Posterior cingulate gyrus (tissue), 11 donors: ENCODE measurements at places on chromosomes 6 and 20.

GRCh38 chr6:15357782-15358181, 111.9 kb downstream of the JARID2 start:
- DNase-seq = no peak

DNA sequence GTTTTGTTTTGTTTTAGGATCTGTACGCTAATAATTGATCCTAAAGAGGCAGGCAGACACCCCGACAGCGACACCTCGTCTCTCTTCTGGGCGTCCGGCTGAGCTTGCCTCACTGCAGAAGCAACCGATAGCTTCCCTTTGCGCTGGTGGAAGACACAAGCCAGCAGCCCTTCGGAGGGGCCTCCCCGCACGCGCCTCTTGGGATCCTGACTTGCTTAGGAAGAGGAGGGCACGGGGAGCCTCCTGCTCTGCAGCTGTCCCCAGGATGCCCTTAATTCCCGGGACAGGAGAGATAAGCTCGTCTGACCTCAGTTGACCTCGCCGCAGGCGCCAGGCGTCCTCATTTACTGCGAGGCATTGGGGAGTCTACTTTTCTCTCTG, 94.0 kb downstream of the CD83 start:
- peak; percentile 16 for DNase-seq

GRCh38 chr6:46629691-46630090, 22.9 kb downstream of the CYP39A1 start:
- DNase-seq = no peak

DNA sequence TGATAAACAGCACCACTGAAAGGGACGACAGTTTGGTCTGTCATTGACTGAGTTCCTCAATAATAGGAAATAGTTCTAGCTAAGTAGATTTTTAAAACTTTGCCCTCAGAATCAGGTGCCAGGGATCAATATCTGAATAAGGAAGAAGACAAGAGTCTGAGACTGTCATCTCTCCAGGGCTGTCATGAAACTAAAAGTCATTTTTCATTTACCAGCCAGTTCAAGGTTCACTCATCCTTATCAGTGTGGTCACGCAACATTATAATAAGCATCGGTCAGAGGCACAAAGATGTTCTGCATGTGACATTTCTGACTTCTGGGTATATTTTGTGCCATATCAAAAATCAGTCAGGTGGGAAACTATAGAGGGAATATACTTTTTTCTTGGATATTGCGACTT, 52.5 kb upstream of the E2F3 start:
- DNase-seq = no peak

GRCh38 chr6:98054453-98054852, 771.4 kb upstream of the MMS22L start:
- DNase-seq = no peak

DNA sequence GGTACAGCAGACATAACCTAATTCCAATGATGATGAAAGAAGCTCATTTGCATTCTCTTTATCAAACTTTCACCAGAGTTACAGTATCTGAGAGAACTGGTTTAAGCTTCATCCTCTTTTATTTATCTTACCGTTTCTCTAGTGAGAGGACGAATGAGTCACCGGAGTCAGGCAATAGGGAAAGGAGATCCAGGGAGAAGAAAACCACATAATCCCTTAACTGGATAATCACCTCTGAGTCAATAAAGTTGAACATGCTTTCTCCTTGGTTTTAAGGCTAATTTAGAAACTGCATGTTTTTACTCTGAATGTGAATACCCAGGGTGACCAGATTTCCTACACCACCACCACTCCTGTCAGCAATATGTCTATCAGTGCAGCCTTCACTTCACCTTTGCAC, 313.7 kb upstream of the TBX18 start:
- DNase-seq = no peak

DNA sequence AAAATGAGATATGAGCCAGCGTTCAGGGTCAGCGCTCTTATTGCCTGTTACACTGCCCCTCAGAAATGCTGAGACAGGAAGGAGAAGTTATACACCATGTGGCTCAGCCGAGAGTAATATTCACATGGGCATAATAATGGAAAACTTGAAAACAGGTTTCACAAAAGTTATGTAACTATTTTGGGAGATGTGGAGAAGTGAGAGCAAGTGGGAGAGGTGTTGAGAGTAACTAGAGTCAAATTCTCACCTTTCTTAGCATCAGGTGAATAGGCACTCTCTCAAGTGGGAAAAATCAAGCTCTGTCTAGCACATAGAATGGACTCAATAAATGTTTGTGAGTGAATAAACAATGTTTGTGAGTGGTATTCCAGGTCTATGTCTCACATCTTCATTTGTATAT, 94.5 kb downstream of the TBX18 start:
- DNase-seq = no peak

DNA sequence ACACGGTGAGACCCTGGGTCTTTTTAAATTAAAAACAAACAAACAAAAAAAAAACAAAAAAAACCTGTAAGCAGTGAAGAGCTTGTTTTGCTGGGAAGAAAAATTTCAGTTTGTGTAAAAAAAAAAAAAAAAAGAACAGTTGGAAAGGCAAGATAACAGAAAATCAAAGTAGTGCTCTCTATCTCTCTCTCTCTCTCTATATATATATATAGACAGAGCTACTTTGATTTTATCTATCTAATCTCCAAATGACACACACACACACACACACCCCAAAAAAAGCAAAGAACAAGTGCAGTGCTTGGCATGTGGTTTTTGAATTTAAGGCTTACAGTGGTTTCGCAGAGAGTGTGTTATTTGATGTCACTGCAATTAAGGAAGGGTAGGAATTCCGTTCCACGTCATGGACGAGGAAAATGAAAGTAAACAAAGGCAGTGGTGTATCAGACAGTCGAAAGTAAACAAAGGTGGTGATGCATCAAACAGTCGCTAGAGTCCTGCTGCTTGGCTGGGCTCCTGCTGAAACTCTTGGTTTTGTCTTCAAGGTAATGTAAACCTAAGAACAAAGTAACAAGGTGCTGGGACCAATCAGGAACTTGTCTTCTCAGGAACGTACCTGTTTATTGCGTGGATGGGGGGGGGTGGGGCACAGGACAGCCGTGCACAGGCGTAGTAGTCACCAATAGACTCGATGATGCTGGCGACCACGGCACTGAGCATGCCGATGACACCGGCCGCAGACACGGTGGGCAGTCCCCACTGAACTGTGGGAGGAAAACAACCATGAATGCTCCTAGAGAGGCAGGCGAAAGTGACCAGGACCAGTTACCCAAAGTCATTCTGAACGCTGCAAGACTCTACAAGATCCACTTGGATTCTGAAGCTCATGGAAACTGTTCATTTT, 131.8 kb downstream of the SLC23A2 start:
- DNase-seq = no peak

- DNase-seq = no peak
Measured at GRCh38 chr6:123925350-123925749, 121.7 kb downstream of the NKAIN2 start.

- no peak for DNase-seq
Measured at GRCh38 chr6:101290346-101290745, 103.2 kb upstream of the GRIK2 start.

- DNase-seq = peak; percentile 53
Measured at GRCh38 chr6:167758309-167759023, 68.2 kb upstream of the AFDN start.

DNA sequence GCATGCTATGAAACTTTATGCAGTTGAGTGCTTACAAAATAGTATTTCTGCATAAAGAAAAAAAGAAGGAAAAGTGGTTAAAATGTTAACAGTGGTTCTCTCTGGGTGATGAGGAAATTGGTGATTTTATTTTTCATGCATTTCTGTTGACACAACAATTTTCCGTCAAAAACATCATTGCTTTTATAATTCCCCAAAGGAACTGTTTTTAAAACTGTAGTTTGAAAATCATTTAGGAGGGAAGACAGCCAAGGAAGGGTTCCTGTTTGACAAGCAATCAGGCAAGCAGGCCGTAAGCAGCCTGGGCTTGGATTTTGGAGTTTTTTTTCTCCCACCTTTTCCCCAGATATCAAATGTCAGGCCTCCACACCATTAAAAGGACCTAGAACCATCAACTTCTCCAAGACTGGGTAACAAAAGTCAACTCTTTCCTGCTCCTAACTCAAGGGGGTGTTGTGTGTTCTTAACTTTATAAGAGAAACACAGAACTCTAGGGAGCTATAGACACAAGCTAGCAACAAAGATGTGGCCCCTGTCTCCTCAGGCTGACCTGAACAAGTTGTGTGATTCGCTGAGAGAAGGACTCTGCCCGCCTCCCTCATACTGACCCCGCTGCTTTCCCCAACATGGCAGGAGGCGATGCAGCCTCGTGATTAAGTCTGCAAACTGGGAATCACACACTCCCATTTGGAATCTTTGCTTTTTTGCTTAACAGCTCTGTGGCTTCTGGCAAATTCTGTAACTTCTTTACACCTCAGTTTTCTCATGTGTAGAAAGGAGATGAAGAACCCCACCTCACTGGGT, 146.6 kb downstream of the BCAS1 start:
- DNase-seq = no peak

GRCh38 chr20:44350567-44350966, 4.9 kb upstream of the HNF4A start:
- DNase-seq = no peak

DNA sequence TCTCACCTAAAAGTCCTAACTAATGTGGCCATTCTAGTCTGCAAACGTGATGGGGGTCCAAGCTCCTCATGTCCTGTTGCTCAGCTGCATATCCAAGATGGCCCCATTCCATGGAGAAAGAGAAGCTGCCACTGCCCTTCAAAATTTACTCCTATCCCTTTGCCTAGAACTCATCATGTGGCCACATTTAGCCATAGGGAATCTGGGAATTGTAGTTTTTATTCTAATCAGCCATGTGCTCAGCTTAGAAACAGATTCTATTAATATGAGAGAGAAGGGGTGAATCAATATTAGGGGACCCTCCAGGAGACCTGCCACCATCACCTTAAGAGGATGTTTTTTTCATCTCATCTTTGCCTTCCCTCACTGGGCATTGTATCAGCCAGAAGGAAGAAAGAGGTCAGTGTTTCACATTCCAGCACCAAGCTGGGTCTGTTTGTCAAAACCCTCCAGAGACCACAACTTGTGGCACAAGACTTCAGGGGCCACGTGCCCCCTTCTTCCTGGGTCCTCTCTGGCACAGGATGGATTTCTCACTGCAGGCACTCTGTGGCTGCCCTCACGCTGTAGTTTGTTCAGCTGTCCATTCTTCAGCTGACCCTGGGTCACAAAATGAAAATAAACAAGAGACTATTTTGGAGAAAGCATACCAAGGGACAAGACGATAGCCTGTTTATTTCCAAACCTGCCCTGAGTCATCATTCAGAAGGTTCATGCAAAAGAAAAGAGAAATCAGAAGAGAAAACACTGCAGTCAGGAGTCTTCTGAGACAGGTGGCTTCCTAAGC, 172.0 kb downstream of the EYA2 start:
- no peak for DNase-seq

GRCh38 chr20:21325296-21325695, 22.2 kb downstream of the XRN2 start:
- no peak for DNase-seq

GRCh38 chr20:45387274-45387673, 9.1 kb upstream of the TP53TG5 start:
- no peak for DNase-seq

- no peak for DNase-seq
Measured at GRCh38 chr6:7628479-7628878, 38.5 kb downstream of the SNRNP48 start.

- no peak for DNase-seq
Measured at GRCh38 chr20:47642624-47643023, 140.9 kb downstream of the NCOA3 start.

DNA sequence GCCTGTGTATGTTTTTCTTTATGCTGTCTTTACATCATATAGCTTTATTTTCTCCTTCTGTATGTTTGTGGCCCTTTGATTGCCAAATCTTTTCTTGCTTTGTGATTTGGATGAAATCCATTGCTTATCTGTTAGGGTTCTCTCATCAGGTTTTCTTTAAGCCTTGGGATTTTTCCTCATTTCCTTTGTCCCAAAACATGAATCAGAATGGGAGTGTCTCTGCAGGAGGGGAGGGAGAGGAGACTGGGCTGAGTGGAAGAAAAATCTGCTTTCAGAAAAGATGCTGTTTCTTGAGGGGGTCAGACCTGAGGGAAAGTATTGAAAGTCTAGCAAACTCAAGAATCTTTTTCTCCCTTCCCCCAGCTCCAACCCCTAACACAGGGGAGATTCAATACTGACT, 758.0 kb upstream of the MMS22L start:
- DNase-seq = no peak

- DNase-seq = no peak
Measured at GRCh38 chr6:168313431-168314011, 6.1 kb downstream of the DACT2 start.

- DNase-seq = no peak
Measured at GRCh38 chr6:157974341-157974894, 7.2 kb upstream of the SYNJ2 start.

- DNase-seq = no peak
Measured at GRCh38 chr6:156421933-156422332, 355.2 kb upstream of the ARID1B start.

DNA sequence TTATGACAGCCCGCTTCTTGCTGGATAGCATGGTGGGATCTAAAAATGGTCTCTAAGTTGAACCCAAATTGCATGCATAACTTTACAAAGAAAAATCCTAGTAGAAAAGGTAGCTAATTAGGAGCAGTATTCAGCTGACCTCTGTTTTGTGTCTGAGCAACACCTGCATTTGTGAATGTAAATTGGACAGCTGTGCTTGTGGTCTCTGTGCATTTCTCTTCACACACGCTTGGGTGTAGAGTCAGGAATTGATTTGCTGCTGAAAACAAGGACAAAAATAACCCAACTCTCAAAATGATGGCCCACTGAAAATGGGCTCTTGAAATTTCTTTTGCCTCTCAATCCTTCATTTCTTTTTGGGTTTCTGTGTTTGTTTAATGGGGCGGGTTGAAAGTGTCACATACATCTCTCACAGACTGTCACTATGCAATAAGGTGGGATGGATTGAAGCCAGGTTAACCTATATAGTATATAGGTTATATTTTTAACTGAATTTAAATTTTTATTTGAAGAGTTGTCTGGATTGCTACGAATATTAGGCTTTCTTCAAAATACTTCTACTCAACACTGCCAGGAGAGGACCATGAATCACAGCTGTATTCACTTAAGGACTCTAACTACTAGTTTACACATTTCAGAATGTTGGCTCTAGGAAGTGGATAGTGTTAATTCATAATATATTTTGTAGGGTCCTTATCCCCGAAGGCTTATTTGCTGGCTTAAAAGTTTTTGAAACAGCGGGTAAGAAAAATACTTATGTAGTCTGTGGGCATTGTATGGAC, 46.5 kb downstream of the SOBP start:
- no peak for DNase-seq

DNA sequence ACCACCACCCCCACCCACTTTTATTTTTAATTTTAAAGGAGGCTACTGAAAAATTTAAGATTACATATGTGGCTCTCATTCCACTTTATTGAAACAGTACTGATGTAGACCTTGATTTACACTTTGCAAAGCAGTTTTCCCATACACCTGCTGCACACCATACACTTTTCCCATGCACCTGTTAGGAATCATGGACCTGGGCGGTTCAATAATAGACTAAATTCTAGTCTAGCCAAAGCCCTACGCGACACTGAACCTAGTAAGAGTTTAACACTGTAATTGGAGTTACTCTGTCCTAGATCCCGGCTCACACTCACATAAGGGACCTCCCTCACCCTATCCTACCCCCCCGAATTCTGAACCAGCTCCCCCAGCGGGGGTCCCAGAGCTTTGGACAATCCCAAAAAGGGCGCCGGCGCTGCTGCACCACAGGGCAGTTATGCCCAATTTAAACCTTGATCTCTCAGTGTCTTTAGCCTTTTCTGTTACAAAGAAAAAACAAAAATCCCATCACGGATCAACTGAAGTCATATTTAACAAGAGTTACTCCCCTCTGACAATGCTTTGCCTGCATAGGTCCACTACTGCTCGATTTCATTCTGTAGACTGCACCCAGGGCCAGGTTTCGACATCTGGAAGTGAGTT, 2.4 kb upstream of the GCLC start:
- no peak for DNase-seq

- DNase-seq = peak; percentile 74
Measured at GRCh38 chr20:53216856-53217576, 244.9 kb downstream of the TSHZ2 start.
